ENCODE measurements at places on chromosomes 2 and 18. TPM values are rescaled to one million over a fixed set of nuclear protein-coding genes. Genes with fewer than 3 reads are reported as not detected.

The FBXO41 gene
- 5.1 TPM for total RNA-seq

- no peak overlapping the region for H3K27ac ChIP-seq
- no peak overlapping the region for H3K4me3 ChIP-seq
- DNase-seq, result no peak
- H3K36me3 ChIP-seq, result no peaks in the 10 kb centered on the region
Observed at GRCh38 chr2:767440-767839, 90.2 kb upstream of the TMEM18 start.

The TYMS gene
- 3.8 TPM for total RNA-seq

The HK2 gene
- 3.5 TPM for total RNA-seq

The LRRTM1 gene
- total RNA-seq, result 0.26 TPM

DNA sequence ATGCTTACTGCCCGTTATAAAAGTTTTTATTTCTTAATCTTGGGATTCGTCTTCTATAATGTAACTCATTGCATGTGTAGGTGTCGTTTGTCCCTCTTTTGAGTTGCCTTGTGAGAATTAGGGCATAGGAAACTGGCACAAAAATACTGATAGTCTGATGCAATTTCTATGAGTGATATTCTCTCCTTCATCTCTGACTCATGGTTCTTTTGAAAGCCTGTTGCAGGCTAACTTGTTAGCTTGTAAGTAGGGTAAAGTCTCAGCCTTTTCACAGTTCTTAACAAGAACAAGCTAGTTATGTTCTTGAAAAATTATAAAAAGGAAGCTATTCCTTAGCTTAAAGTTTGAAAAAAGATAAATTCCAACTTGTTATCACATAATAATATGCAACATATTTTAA lies 1085.4 kb upstream of the NRXN1 start:
- no peak overlapping the region for H3K4me3 ChIP-seq
- H3K27me3 ChIP-seq, result no peaks in the 10 kb centered on the region
- no peak overlapping the region for H3K27ac ChIP-seq
- no peaks in the 10 kb centered on the region for H3K36me3 ChIP-seq

The DNAJC5G gene
- total RNA-seq, result 0.61 TPM

The C18orf32 gene
- 65.8 TPM for total RNA-seq
